Pulmonary artery endothelial cell (primary cell): ENCODE measurements at places on chromosomes 7 and 10. TPM values are rescaled to one million over a fixed set of nuclear protein-coding genes. Genes with fewer than 3 reads are reported as not detected.

Gene PRSS37
- total RNA-seq = not detected in 2 replicates

Gene HOXA6
- total RNA-seq = 0.07 and 0.42 TPM in 2 replicates

Gene ZC3HAV1L
- total RNA-seq = 13.5 and 13.6 TPM in 2 replicates

Gene DOCK4
- 178 and 198 TPM in 2 replicates for total RNA-seq

Gene ITPRID1
- not detected in 2 replicates for total RNA-seq

Gene ATRNL1
- total RNA-seq = 0.07 and 0.53 TPM in 2 replicates

Gene EBLN1
- not detected in 2 replicates for total RNA-seq

Gene APBB1IP
- not detected in 2 replicates for total RNA-seq

Gene HHEX
- total RNA-seq = 46.5 and 50.5 TPM in 2 replicates

Gene SHH
- total RNA-seq = 0.20 TPM in 1 of 2 replicates, not detected in the other

Gene KLHL7
- 34.2 and 37.7 TPM in 2 replicates for total RNA-seq

Gene RPEL1
- 0.07 and 0.13 TPM in 2 replicates for total RNA-seq

Gene MSS51
- total RNA-seq = 0.59 and 0.78 TPM in 2 replicates

Gene NUTM2E
- 0.04 and 0.07 TPM in 2 replicates for total RNA-seq

Gene HMX3
- total RNA-seq = not detected in 2 replicates

Gene SPDYE5
- not detected in 2 replicates for total RNA-seq

Gene AKR1C4
- not detected in 2 replicates for total RNA-seq

Gene GSTO2
- total RNA-seq = 0.25 and 0.33 TPM in 2 replicates

Gene CLDN4
- 0.07 TPM in 2 replicates for total RNA-seq

Gene DDX56
- total RNA-seq = 68.5 and 73.3 TPM in 2 replicates

Gene SUFU
- total RNA-seq = 2.8 and 2.9 TPM in 2 replicates

Gene PPP1R9A
- total RNA-seq = 4.1 and 9.3 TPM in 2 replicates

Gene EIF4EBP2
- total RNA-seq = 20.5 and 23.6 TPM in 2 replicates

Gene OR2A7
- total RNA-seq = 0.07 and 0.11 TPM in 2 replicates

Gene ACSM6
- total RNA-seq = not detected in 2 replicates

Gene SH2B2
- total RNA-seq = 0.86 and 0.88 TPM in 2 replicates

Gene TMEM140
- 13.4 and 44.6 TPM in 2 replicates for total RNA-seq

Gene GPC2
- 2.2 and 4.1 TPM in 2 replicates for total RNA-seq

Gene MRLN
- not detected in 2 replicates for total RNA-seq
